ENCODE measurements at places on chromosomes 6 and 20. TPM values are rescaled to one million over a fixed set of nuclear protein-coding genes. Genes with fewer than 3 reads are reported as not detected.

- DNase-seq, result no peak
Measured at GRCh38 chr6:17476511-17476910, 83.1 kb downstream of the CAP2 start.

DNA sequence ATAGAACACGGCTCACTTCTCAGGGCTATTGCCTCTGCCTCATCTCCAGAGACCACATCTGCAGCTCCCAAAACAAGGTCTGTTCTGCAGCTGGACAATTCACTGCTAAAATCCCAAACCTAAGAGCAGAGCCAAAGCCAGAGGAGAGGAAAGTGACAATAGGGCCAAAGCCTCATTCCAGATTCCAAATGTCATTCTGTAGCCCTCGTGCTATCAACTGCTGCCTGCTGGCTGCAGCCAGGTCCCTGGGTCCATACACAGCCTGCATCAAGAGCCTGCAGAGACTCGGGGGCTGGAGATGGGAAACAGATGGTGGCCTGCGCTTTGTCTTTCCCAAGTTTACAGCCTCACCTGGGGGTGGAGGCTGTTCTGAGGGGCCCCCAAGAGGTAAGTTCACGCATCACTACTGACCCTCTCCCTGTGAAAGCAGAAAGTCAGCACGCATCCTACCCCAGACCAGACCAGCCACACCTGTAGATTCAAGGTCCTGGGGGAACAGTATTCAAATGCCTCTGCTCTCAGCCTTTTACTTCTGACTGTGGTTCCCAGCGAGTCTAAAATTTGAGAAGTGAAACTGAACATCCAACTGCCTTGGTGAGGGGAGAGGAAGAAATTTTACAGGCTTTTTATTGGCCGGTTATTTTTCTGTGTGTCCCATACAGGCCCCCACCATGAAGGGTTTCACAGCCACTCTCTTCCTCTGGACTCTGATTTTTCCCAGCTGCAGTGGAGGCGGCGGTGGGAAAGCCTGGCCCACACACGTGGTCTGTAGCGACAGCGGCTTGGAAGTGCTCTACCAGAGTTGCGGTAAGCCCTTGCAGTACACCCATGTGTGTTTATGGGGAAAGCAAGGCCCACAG lies at the start of gene LY86:
TSS of gene LY86 (plus strand) at position 657 of the 860 bp plus-strand sequence. CDS start at position 672, 15 bp downstream.
- peak; percentile 57 for DNase-seq

GRCh38 chr6:15550546-15551123 lies 112.2 kb downstream of the DTNBP1 start:
- DNase-seq, result no peak

DNA sequence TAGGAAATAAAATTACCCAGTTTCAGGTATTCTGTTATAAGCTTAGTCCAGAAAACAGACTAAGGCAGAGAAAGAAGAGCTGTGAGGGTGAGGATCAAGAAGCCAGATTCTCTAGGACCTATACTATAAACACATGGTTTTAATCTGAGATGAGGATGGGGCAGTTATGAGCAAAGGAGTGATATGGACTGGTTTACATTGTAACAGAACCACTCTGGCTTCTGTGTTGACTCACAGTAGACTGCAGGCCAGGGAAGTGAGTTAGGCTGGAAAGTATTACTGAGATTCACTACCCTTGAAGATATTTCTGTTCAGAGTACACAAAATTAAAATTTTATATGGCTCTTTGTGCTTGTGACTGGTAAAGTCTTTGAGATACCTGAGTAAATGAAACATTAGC lies 3.2 kb upstream of the RWDD1 start:
- no peak for DNase-seq

DNA sequence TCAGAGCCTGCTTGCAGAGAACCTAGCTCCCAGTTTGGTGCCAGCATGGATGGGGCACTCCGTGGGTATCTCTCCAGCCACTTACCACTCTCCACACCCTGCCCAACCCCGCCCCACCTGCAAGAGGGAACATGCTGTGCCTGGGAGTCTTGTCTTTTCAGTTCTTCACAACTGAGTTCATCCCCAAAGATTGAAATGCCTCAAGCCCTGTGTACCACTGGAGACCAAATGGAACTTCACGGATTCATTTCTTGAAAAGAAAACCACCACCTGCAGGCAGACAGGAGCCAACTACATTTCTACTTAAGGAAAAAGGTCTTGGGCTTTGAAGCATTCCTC lies 50.1 kb downstream of the TRERF1 start:
- no peak for DNase-seq

The PCK1 gene
- 0.62 TPM for total RNA-seq

The FBXO30 gene
- total RNA-seq, result 14.4 TPM

The MOG gene
- total RNA-seq, result 5.4 TPM

The MCCD1 gene
- total RNA-seq, result not detected

Measured in left ventricle myocardium superior (tissue), 1 donor.